ENCODE measurements at places on chromosomes 5 and 9.

DNA sequence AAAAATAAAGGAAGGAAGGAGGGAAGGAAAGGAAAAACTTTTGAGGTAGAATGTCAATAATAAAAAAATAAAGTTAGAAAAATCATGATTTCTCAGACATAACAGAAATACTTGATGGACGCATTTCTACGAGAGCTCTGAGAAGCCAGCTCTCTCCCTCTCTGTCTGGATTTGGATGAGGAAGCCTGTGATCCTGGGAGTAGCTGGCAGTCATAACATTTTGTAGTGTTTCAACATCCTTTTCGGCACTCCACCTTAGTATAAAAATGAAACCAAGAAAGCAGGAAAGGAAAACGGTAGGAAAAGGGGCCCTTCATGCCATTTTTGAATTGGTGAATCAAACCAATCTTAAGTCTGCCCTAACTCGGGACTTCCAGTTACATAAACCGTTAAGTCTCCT lies 321.3 kb downstream of the EPB41L4A start:
- DNase-seq, result no peak

DNA sequence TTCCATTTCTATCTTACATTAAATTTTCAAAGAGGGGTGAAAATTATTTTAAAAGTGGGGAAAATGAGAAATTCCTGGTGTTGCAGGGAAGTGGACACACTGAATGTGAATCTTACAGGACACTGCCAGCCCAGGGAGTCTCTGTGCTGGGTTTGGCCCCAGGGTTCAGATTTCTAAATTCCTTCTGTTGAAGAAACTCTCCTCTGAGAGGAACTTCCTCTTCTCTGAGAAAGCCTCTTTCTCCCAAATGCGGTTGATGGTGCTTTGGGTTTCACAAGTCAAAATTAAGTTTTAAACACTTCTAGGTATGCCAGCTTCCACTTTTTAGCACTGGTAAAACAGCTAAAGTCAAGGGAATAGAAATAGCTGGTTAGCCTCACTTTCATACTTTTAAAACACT lies 317.9 kb upstream of the ITGA1 start:
- DNase-seq, result no peak

- peak; percentile 52 for DNase-seq
These were observed 32.5 kb downstream of the TENT4A start for GRCh38 chr5:6745706-6746222.

DNA sequence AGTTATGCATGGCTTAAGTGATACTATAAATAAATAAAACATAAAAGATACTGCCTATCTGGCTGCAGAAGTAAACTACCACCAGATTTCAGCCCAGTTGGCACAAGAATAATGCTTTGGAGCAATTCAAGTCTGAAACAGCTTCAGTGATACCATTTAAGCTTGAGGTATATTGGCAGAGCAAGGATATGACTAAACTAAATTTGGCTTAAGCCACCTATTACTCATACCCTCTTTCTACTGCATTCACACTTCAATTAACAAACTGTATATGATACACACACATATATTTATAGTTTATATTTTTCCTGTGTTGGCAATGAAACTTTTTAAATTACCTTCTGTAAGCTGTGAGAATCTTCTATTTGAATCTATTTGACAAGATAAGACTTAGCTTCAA lies 431.9 kb downstream of the ANXA1 start:
- DNase-seq, result no peak

DNA sequence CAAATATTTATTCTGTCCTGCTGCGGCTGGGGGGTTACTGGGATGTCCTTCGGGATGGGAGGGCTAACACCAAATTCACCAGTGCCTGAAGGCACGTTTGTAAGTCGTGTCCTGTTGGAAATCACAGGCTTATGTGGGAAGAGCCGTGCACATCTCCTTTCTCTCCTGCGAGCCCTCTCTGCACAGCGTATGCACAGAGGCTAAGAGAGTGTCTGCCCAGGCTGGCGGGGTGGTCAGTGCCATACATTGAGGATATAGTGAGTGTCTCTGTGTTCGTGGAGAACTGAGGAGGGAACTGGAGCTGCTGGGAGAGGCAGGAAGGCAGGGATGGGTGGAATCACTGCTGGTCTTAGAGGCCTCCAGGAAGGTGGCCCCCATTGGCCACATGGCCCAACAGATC lies 110.1 kb downstream of the WNK2 start:
- DNase-seq, result no peak

Data from fibroblast of skin of back (primary cell).